NCI-H2081 (cell line): ENCODE measurements at places on chromosomes 5 and 9.
A peak's percentile ranks its signal among the peaks of the same experiment; 100 is the strongest.

DNA sequence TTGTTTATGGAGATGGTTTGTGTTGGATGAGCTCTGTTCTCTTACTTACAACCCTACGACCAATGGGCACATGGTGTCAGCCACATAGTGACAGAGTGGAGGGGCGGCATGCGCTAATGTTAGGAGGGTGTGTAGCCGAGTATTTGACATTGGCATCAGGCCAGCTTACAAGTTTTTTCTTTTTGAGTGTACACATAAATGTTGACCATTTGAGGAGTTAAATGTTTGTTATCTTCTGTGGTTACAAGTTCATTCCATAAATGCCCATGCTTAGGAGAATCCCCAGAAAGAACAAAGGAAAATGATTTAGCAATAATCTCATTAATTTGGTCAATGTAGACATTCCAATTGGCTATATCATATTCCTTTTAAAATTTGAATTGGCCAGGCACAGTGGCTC, 180.1 kb upstream of the ELL2 start:
- DNase-seq: no peak

- no peak for DNase-seq
Observed at GRCh38 chr9:16624744-16625117, 245.7 kb downstream of the BNC2 start.

GRCh38 chr5:77003246-77003645, 27.0 kb upstream of the AGGF1 start:
- no peak for DNase-seq

GRCh38 chr9:92666236-92666635, 3.7 kb downstream of the IPPK start:
- DNase-seq: no peak

- no peak for DNase-seq
Observed at GRCh38 chr9:8070779-8071444, 271.3 kb upstream of the DMAC1 start.

- no peak for DNase-seq
Observed at GRCh38 chr5:151509836-151510235, 62.4 kb downstream of the SLC36A1 start.

DNA sequence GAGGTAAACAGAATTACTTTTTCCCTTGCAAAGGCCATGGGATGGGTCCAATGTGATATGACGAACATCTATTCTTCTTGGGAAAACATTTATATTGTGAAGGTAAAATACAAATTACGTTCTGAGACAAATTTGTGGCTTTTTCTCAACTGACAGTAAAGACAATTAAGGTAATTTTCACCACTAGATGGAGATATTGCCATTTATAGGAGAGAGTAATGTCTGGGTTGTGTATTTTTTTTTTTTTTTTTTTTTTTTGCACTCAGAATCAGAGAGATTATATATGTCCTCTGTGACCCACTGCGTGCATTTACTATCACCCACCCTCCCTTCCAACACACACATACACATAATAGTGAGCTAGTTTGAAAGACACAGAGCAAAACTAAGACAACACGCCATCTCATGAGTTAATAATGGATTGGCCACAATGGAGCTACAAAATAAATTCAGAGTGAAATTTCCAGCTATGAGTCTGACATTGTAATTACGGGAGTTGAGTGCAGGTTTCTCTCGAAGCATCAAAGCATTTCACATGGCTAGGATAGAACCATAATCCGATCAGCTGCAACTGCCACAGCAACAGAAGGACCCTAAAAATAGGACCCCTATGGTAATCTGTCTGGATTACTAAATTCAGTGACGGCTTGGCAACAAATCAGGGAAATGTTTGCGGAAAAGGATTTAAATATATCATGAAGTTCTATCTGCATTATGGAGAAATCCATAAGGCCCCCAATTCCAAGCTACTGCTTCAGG, 49.2 kb downstream of the ANXA1 start:
- DNase-seq: peak; percentile 47

GRCh38 chr5:1111727-1112289, at the start of gene SLC12A7:
TSS of gene SLC12A7 (minus strand) at chr5:1112063. CDS start at chr5:1111991, 72 bp downstream.
- DNase-seq: peak; percentile 49

DNA sequence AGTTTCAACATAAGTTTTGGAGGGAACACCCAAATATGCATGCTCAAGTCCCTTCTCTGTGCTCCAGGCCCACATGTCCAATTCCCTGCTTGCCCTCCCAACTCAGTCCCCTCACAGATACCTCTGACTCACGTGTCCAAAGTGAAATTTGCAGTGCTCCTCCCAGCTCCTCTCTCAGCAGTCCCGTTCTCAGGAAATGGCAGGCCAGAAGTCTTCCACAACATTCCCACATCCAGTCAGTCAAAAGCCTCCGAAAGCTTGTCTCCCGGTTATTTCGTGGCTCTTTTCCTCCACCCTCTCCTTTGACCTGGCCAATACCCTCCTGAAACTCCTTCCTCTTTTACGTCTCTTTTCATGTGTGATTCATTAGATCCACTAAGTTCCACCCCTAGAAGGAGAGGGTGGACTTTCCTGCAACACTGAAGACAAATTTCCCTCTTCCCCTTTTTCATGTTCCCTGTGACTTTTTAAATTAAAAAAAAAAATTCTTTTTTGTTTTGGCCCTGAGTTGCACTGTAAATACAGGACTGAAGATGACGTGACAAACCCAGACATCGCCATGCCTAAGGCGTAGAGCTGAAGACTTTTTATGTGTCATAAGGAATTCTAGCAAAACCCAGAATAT, 12.8 kb upstream of the MGAT1 start:
- no peak for DNase-seq

GRCh38 chr9:85420750-85421149, 321.0 kb downstream of the AGTPBP1 start:
- no peak for DNase-seq

DNA sequence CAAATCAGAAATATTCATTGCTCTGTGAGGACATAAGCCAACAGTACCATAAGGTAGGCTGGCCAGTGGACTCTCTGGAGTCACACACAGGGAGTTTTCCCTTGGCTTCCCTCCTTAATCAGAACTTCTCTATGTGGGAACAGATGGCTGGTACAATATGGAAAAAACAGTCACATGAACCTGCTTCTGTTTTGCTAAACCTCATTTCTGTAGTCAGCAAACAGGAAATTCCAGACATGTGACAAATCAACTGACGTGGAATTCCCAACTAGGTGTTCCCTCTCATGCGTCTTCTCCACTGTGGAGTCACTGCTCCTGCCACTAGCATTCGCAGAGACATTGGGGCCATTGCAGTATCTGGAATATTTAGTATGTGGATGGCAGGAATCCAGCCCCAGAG, 617.6 kb downstream of the KIF4B start:
- DNase-seq: no peak

- no peak for DNase-seq
Observed at GRCh38 chr5:178150977-178151734, 2.5 kb downstream of the NHP2 start.

- DNase-seq: no peak
Observed at GRCh38 chr5:172113036-172113435, 75.0 kb downstream of the STK10 start.

DNA sequence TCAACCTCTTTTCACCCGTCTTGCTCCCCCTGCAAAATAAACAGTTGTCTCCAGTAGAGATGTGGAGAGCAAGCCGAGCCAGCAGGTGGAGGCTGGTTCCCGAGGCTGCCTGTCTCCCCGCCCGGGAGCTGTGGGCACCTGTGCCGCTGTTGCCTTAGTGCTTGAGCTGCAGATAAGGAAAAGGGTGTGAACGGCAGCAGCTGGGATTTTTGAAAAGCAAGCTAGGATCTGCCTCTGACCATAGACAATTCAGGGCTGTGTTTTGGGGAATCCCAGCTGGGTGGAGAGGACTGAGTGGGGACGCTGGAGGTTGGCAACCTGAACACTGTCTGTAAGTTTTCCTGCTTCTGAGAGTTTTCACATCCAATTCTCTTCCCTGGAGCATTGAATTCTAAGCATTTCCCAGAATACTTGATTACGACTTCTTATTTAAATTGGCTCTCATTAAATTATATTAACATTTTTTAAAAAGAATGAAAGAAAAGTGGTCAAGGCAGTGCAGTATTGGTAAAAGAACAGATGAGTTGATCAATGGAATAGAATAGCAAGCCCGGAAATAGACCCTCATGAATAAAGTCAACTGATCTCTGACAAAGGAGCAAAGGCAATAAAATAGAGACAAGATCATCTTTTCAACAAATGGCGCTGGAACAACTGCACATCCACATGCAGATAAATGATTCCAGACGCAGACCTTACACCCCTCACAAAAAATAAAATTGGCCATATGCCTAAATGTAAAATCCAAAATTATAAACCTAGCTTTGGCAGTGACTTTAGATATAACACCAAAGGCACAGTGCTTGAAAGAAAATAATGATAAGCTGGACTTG, 9.7 kb downstream of the WNK2 start:
- peak; percentile 24 for DNase-seq

- DNase-seq: peak; percentile 21
Observed at GRCh38 chr9:32350682-32351081, 33.8 kb upstream of the ACO1 start.

GRCh38 chr5:149775785-149776184, 45.7 kb downstream of the PPARGC1B start:
- peak; percentile 34 for DNase-seq

DNA sequence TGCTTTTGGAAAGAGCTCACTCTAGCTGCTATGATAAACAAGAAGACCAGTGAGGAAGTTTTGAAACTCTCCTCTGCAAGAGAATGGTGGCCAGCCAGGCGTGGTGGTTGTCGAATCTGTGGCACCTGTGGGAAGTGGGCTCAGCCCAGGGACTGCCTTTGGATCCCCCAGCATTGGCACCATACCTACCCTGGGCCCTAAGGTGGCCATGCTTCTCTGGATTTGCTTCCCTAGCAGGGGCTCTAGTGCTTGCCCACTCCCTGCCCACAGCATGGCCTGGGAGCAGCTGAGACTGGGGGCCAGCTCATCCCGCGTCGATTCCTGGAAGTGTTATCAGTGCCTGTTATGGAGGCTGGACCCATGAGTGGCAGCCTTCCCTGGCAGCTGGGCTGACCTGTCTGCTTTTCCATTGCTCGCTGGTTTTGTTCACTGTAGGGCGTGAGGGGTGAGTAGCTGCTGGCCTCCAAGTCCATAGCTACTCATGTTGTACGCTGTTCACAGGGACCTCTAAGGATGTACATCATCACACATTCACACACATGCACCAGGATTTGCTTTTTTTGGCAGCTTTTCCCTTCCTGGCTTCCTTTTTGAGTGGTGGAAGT, 2.3 kb downstream of the SLC22A4 start:
- no peak for DNase-seq

DNA sequence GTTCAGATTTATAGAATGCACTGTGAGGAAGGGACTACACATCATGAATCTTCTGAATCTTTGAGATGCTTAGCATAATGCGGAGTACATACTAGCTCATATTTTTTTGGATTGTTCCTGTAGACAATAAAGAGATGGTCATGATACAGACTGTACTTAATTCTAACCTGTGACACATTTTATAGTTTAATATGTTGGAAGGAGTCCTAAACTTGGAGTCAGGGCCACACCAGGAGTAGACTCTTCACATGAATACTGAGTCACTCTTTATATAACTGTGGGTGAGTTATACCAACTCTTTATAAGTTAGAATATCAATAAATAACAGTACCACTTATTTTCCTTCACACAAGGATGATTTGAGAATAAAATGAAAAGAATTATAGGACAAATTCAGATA, 16.9 kb downstream of the C9orf85 start:
- DNase-seq: no peak

GRCh38 chr9:1071730-1072129, 21.6 kb downstream of the DMRT2 start:
- DNase-seq: no peak

DNA sequence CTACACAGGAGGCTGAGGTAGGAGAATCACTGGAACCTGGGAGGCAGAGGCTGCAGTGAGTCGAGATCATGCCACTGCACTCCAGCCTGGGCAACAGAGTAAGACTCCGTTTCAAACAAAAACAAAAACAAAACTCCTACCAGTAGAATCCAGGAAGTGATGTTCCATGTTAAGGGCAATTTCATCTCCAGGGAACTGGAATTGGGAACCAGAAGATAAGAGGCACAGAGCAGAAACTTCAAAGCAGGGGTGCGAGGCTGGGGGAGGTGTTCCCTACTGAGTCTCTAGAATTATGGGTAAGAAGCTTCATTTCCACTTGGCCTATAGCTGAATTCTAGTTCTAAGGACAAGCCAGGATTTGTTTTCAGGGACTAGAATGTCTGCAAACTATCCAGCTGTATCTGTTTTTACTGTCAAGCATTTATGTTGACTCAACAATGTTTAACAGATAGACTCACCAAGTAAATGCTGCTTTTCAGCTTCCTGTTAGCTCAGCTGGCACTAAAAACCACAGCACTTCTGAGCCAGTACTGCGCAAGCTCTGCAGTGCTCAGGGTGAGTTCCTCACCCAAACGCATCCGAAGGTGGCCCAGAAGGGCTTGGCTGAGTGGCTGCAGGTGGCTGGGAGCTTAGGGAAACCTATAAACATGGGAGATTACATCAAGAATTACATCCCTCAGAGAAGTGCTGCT, 320.1 kb downstream of the MTRR start:
- peak; percentile 95 for DNase-seq

- DNase-seq: no peak
Observed at GRCh38 chr9:108950168-108950567, 16.0 kb downstream of the ABITRAM start.

- no peak for DNase-seq
Observed at GRCh38 chr5:33725806-33726205, 166.0 kb downstream of the ADAMTS12 start.

- DNase-seq: no peak
Observed at GRCh38 chr9:135770771-135771170, 68.8 kb downstream of the KCNT1 start.

DNA sequence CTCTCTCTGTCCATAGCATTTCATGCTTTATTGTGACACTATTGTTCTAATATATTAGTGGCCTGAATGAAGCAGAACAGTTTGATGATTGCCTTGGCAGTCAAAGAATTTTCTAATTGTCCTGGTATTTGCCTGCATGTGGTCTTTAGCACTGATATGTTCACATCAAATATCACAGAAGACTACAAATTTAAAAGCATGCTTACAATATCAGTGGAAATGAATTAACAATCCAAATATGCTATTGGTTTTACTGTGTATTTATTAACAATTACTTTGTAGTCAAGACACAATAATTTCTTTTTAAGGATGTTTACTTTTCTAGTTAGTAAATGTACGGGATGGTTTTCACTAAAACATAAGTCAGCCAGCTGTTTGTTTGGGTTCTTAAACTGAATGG, 18.3 kb downstream of the EFNA5 start:
- DNase-seq: no peak

- no peak for DNase-seq
Observed at GRCh38 chr9:87213948-87214347, 266.6 kb upstream of the GAS1 start.

DNA sequence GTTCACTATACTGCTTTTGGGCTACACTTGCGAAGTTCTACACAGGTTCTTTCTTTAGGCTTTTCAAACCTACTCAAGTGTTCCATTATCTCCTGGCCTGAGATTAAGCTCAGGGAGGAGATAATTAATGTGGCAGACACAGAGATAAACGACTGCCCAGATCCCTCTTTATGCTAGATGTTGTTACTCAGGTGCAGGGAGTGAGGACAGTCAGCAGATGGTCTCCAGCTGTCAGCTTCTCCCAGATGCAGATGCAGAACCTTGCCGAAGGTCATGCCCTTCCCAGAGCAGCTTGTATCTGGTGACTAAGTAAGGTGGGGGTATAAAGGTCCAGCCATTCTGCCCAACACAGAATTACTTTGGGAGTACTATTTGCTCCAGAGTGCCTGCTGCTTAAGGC, 166.2 kb downstream of the ZNF462 start:
- DNase-seq: no peak

- DNase-seq: no peak
Observed at GRCh38 chr5:170276140-170276539, 21.4 kb downstream of the LCP2 start.

- DNase-seq: no peak
Observed at GRCh38 chr5:26868504-26868903, 169.9 kb downstream of the CDH9 start.
